ENCODE measurements at places on chromosomes 2 and 18.

DNA sequence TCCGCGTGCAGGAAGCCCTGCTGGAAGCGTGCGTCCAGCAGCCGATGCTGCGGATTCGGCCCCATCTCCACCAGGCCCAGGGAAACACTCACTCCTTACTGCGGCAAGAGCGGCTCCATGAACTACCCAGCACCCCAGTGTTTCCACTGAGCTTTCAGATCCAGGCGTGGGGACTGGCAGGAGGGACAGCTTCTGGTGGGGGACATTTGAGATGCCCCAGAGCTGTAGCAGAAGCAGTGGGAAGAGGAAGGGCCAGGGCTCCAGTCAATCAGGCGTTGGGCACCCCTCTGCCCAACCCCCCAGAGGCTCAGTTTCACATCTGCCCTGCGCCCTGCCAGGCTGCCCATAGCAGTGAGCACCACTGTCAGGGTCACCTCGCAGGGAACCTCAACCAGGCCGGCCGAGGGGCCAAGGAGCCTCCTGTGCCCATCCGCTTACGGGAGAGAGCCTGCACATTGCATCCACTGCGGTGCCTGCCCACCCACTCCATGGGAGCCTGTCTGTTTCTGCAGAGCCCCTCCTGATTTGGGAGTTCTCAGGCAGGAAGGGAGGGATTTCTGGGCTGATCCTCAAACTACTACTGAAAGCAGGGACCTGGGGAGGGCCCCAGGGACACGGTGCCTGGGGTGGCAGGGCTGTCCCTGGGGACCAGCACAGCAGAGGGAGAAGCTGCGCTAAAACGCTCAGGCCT is 4.6 kb downstream of the AGXT start:
- DNase-seq = no peak

GRCh38 chr2:181104512-181105115 is 124.2 kb downstream of the UBE2E3 start:
- no peak for DNase-seq

- no peak for DNase-seq
These were observed 277.0 kb downstream of the ZNF521 start for GRCh38 chr18:25074925-25075324.

GRCh38 chr2:147855316-147855715 is 10.5 kb downstream of the ACVR2A start:
- no peak for DNase-seq

GRCh38 chr2:46991985-46992384 is 76.4 kb upstream of the MCFD2 start:
- DNase-seq = no peak

- DNase-seq = no peak
These were observed 103.3 kb downstream of the CTAGE1 start for GRCh38 chr18:22314420-22314819.

GRCh38 chr2:160970052-160970965 is 189.9 kb upstream of the TANK start:
- DNase-seq = no peak

DNA sequence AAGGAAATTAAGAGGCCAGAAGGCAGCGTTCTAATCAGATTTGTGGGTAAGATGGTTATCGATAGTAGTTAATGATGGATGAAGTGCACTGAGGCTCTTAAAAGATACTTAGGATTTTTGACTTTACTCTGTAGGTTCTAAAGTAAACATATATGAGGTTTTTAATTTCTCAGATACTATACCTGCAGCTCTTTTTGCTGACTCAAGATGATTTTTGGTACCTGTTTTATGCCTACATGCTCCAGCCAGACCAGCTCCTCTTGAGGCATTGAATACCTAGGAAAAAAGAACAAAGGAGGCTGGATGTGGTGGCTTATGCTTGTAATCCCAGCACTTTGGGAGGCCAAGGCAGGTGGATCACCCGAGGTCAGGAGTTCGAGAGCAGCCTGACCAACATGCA is 241.7 kb upstream of the FOSL2 start:
- no peak for DNase-seq

- no peak for DNase-seq
These were observed 26.6 kb downstream of the ZSWIM2 start for GRCh38 chr2:186822323-186822722.

GRCh38 chr2:231795525-231796327 is 9.5 kb downstream of the COPS7B start:
- no peak for DNase-seq

DNA sequence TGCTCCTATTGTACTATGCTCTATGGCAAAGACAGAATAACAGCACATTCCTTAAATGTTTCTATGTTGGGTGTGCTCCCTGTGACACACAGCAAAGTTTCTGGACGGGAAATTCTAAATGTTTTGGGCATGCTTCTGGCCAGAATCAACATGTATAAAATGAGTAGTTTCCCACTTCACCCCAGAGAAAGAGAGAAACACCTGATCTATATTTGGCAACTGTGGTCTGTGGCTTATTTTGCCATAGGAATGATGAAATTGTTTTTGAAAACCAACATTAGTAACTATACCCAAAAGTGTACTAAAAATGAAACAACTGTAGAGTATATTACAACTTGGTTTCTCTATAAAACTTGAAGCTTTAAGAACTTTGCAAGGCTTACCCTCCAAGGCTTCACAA is 89.1 kb downstream of the RAD51AP2 start:
- DNase-seq = no peak

GRCh38 chr2:96402591-96402990 is 67.0 kb downstream of the NCAPH start:
- no peak for DNase-seq

DNA sequence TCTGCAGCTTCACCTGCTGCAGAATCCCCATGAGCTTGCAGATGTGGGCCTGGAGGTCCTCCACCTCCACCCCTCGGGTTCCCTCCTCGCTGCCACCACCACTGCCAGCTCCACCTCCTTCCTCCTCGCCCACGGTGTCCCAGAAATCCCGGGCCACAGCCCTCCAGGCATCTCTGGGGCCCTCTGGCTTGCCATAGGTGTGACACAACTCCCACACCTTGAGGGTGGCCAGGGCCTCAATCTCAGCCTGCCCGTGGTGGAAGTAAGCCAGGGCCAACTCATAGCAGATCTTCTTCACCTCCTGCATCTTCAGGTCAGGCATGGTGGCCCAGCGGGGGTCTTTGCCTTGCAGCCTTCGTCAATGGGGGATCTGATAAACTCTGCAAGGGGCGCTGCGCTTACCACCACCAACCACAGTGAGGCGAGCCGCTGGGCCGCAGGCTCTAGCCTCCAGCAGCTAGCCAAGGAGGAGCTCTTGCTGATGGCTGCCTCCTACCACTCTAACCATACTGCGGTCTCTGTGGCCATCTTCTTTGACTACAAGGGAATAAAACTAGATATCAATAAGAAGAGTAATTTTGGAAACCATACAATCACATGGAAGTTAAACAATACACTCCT is 36.1 kb upstream of the ANKRD62 start:
- DNase-seq = no peak

DNA sequence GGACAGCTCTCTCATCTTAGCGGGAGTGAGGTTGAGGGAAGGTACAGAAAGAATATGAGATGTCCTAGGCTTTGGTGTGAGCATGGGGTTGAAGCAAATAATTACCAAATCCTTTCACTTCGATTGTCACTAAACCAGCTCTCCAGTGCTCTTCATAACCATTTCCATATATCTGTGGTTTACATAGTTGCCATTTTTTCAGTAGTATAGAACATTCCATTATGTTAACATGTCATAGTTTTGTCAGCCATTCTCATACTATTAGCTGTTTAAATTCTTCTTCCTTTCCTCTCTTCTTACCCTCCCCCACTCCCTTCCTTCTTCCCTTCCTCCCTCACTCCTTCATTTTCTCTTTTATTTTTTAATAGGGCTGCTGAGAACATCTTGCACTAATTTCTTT is 205.9 kb downstream of the BABAM2 start:
- DNase-seq = no peak

DNA sequence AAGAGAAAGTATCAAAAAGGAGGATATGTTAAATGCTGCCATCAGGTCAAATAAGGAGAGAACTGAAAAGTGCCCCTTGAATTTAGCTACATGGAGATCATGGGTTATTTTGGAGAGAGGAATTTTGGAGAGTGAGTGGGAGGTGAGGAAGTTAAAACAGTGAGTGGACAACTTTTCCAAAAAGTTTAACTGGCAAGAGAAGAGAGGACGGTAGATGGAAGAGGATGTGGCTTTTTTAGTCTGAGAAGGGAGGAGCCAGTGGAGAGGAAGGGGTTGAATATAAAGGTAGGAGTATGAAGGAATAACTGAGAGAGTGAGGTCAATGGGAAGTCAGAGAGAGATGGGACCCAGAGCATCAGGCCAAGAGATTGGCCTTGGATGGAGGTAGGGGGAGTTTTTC is 62.5 kb upstream of the NFE2L2 start:
- DNase-seq = no peak

DNA sequence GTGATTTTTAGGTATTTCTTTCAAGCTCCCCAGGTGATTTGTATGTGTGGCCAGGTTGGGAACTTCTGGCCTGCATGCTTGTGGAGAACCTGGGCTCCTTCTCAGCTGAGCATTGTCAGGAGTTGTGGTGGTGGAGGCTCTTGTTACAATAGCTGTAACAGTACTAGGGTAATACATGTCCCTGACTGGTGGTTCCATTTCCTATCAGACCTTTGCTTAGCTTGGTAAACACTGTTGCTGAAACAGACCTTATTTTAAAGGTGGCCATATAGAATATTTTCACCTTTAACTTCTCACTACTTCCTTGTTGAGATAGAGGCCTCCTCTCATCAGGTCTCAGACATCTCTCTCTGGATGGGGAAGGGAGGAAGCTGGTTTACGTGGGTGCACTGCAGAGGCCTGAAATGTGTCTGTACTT is 79.2 kb downstream of the SETBP1 start:
- DNase-seq = no peak

- DNase-seq = no peak
These were observed 166.5 kb upstream of the SIX3 start for GRCh38 chr2:44774826-44775492.

GRCh38 chr2:144682248-144682647 is 162.3 kb upstream of the ZEB2 start:
- DNase-seq = no peak

Measured in mesothelial cell of epicardium (in vitro differentiated cells).